CD4-positive, alpha-beta T cell treated with Interleukin-4 for 4 hours (primary cell): ENCODE measurements at places on chromosomes 11 and 22.

GRCh38 chr11:9748361-9748970 is 84.6 kb downstream of the SWAP70 start:
- peak; percentile 70 for DNase-seq

- no peak for DNase-seq
Measured at GRCh38 chr11:45233804-45234170, 52.4 kb downstream of the SYT13 start.

- DNase-seq, result no peak
Measured at GRCh38 chr11:69387409-69387885, 93.5 kb downstream of the MYEOV start.

DNA sequence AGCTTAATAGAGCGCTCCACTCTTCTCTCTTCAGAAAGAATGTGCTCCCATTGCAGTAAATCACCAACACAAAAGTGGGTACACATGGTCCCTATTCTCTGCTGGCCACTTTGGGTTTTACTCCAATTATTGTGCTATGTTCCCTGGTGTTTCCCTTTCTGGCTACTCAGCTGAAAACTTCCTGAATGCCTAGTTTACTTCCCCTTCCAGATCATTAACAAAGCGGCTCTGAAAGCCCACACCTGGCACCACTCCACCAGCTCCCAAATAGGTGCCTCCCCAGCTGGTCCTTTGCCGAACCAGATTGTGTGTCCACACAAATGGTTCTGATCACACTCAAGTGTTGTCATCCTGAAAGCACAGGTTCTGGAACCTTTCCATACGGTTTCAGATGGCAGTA is 443.7 kb downstream of the NTM start:
- no peak for DNase-seq

GRCh38 chr11:10674440-10674855 is 19.1 kb downstream of the IRAG1 start:
- DNase-seq, result no peak

DNA sequence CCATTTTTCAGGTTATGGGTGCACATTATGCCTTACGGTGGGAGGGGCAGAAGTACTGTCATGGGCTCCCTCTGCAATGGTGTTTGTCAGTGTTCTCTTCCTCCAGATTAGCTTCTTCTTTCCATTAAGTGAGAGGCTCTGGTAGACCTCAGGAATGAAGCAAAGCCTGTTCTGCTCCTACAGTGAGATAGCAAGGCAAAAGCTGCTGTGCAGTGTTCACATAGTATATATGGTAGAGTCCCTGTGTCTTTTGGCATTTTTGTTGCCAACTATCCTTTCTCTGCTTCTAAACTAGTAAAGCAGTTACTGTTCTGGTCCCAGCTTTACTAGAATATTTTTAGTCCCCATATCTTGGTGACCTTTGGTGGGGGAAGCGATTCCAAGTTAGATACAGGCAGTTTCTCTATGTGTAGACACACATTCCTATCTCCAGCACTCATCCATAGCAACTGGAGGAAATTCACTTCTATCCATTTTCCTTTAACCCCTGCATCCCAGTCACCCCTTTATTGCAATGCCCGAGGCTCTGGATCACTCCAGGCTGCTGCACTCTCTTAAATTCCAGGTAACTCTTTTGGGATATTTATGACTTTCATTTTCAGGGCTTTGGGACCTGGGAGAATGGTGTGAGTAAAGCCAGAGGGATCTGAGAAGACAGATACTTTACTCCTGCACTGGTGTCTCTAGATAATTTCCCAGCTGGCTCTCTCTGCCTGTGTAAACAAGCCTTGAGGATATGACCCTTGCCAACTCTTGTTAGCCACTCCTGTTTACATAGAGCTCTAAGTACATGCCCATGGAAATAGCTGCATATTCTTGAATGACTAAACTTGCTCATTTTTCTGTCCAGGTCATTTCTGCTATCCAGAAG is 3.9 kb upstream of the TRIM34 start:
- no peak for DNase-seq

GRCh38 chr11:75770102-75770501 is 1.5 kb downstream of the DGAT2 start:
- no peak for DNase-seq
